ENCODE measurements at places on chromosomes 4 and X.
A peak's percentile ranks its signal among the peaks of the same experiment; 100 is the strongest.

DNA sequence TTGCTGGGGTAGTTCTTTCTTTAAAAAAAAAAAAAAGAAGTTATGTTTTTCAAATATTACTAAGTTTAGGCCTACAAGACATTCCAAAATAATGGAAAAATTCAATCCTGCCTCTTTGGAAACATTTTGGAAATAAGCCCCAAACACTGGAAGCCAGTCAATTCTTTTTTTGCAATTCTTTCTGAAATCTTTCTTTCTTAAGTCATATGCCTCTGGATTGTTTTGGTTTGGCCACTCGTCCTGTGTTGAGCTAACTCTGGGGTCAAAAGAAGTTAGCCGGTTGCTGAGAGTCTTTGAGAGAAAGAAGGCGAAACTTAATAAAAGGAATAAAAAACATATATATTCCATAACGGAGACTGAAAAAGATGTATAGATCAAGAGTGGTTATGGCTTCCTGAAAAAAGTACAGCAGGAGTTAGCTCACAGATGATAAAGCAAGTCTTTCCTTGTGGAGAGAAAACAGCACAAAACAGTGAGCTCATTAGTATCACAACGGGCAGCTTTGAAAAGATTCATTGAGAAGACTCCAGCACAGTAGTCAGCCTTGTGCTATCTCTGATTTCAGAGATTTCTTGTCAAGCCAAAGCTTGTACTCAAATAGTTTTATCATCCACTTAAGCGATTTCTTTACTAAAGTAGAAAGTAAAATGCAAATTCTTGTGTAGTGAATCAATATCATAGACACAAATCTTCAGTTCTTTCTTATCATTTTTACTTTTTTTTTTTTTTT is 64.8 kb downstream of the PLS3 start:
- DNase-seq = no peak

DNA sequence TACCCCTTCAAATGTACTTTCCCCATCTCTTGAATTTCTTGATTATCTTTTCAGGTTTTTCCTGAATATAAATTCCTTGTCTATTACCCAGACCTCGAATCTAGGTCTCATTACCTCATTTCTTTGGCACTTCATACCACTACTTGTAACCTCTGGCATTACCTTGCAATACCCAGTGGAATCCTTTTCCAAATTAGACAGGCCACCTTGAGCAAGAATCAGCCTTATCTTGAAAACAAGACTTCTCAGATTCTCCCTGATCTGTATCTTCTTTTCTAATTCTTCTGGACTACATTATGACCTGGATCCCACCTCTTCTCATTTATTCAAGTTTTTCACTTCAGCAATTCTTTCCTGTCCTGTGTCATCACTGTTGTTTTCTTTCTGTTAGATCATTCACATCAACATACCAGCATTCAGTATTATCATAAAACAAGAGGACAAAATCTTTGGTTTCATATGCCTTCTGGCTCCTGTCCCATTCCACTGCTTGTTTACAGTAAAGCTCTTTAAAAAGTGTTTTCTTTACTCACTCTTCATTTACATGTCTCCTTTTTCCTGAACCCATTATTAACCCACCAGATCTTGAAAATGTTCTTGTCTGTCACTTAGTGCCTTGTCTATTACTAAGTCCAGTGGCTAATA is 275.6 kb upstream of the HS3ST1 start:
- DNase-seq = no peak

- DNase-seq = no peak
Measured at GRCh38 chrX:152641256-152641875, 3.7 kb downstream of the GABRQ start.

DNA sequence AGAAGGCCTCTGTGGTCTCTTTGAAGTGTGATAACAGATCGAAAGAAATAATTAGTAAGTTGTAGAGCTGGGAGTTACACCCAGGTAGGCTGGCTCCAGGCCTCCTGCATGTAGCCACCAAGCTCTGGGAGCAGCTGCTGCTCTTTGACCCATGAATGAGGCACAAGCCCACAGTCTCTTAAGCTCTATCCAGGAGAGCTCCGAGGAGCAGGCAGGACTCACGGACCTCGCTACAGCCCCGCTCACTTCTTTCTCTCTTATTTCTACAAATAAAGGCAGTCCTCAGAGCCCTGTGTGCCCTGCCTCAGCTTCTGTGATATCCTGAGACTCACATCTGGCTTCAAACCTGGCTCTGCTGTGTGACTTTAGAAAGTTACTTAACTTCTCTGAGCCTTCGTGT is 86.9 kb downstream of the EVC start:
- no peak for DNase-seq

DNA sequence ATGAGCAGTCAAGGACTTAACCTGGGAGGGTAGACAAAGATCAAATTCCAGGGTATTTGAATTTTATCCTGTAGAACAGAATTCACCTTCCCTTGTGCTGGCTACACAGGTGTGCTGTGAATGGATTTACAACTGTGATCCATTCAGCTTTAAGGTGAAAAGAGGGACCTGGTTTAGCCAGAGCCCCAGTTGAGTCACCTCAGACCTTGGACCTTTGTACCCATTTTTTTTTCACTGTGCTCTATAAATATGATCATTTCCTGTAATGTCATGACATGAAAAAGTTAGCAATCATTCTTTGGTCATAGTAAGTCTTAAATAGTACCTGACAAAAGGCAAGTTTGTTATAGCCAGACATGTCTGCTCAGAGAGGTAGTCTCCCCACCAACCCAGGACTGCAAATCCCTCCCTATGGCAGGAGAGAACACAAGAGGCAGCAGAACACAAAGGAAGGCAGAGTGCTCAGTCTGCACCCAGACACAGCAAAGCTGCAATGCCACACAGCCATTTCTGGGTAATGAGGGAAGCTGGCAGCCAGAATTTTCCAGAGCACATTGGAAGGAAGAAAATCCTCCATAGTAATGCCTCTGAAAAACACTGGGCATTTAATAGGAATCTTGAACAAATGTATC is 77.9 kb downstream of the CXXC4 start:
- peak; percentile 47 for DNase-seq

- DNase-seq = no peak
Measured at GRCh38 chr4:35175894-35176293, 1068.4 kb downstream of the ARAP2 start.

DNA sequence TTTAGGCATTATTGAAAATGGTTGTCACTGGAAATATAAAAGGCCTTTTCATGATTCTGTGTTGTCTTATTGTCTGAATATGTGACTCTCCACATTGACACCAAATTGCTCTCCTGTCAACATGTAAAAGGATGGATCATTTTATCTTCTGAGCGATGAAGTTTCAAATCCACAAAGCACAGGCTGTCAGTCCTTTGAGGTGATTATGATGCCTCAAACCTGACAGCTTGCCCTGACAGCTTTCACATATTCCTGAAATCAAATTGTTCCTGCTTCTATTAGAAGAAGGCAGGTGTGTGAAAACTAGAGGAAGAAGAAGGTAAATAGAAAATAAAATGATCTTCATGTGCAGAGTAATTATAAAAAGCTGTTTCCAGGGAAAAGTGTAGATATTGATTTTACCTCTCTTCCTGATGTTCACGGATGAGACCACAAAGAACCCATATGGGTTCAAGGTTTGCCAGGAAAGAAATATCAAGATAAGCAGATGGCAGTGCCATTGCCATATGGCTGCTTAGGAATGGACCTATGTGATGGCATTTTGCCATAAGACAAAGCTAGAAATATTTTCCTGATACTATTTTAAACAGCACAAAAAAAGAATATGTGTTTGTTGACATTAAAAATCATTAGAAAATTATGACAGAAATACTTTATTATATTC is 1006.3 kb upstream of the AGA start:
- DNase-seq = no peak

GRCh38 chr4:8033829-8034528 is 94.3 kb upstream of the AFAP1 start:
- DNase-seq = no peak

- DNase-seq = no peak
Measured at GRCh38 chr4:94488670-94489069, 36.9 kb downstream of the PDLIM5 start.

- no peak for DNase-seq
Measured at GRCh38 chr4:106162278-106162677, 153.7 kb downstream of the TBCK start.

DNA sequence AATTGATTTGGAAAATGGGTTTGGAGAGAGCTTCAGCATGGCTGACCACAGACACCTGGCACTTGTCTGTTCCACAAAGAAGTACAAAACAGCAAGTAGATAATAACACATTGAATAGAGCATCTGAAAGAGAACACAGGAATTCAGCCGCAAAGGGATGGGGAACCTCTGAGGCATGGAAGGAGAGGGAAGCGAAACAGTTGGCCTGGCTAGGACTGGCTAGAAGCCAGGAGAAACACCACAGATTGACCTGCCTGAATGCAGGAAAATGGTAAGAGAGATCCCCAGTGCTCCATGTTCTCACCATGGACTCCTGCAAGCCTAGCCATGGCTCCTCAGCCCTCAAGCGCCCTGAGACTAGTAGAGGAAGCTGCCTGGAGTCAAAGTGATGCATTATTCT is 169.7 kb upstream of the SH3RF1 start:
- DNase-seq = no peak

- DNase-seq = peak; percentile 45
Measured at GRCh38 chr4:78661921-78662521, 110.5 kb downstream of the ANXA3 start.

DNA sequence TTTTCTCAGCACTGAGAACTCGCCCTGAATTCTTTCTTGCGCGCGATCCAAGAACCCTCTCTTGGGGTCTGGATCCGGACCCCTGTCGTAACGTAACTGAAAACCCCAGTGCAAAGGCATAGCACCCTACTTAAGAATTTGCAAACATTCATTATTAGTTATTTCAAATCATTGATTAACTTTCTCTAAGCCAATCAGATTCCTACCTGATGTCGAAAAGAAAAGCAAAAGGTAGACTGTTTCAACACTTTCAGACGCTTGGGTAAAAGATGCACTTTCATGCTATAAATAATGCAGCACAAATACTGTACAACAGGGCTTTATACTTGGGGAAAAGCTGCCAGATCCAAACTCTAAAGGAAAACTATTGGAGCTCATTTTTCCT is 817 bp upstream of the WDR19 start:
- DNase-seq = no peak

DNA sequence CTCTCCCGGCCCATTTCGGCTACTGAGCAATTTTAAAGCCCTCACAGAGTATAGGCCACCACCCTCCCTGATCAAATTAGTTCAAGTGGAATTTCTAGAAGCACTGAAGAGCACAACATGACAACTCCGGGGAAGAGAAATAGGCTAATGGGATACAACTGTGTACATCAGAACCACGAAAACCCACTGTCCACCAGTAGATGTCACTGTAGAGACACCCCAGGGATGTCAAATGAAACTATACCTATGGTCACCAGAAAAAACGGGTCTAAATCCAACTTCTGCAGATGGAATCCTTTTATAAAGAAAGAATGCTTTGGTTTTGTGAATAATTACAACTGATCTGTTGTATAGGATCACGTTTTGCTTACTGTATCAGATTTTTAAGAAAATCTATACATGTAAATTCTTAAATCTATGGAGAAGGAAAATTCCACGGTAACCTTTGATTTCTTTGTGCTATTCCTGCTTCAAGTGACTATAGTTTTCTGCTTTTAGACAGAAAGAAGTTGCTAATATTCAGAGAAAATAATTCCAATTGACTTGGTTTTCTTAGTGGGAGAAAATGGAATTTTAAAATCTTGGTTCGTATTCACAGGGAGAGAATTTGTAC is 29.5 kb upstream of the MAP3K15 start:
- DNase-seq = peak; percentile 71

DNA sequence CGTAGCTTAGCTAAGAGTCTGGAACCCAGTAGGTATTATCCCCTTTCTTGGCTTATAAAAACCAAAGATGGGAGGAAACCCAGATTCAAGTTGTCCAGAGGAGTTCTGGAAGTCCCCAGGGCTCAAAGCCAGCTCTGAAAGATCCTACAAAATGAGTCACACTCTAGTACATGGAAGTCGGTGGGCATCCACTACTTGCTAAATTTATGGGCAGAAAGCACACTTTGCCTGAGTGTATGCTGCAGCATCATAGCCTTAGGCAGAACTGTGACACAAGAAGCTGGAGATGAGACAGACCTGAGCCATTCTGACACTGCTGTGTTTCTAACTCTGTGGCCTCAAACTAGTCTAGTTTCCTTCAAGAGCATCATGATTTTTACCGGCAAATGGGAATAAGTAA is 429.3 kb downstream of the AFF2 start:
- DNase-seq = no peak

- DNase-seq = no peak
Measured at GRCh38 chrX:55801811-55802210, 84.3 kb downstream of the RRAGB start.

- DNase-seq = no peak
Measured at GRCh38 chr4:11542952-11543351, 114.3 kb upstream of the HS3ST1 start.

- no peak for DNase-seq
Measured at GRCh38 chr4:162151386-162151785, 12.4 kb downstream of the FSTL5 start.

GRCh38 chrX:121389976-121390714 is 342.7 kb downstream of the GLUD2 start:
- DNase-seq = peak; percentile 24

- no peak for DNase-seq
Measured at GRCh38 chrX:71514367-71515037, 18.4 kb upstream of the OGT start.

DNA sequence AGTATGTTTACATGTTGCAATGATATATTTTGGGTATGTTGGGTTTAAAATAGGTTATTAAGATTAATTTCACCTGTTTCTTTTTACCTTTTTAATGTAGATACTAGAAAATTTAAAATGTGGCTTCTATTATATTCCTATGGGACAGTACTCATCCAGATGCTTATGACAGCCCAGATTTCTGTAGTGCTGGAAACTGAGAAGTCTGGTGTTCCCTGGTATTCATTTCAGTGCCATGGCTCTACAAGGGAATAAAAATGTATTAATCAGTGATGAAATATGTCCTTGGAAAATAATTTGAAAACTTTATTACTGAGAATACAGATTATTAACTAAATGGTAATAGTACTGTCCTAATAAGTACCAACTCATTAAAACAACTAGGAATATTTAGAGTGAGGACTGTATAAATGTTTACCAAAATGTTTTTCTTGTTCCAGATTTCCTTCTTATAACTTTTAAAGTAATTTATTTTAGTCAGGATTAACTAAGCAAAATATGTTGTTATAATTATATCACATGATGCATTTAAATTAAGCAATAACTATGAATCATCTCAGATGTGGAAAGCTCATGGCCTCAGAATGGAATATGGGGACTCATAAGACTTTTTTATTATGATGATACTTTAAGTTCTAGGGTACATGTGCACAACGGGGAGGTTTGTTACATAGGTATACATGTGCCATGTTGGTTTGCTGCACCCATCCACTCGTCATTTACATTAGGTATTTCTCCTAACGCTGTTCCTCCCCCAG is 25.3 kb downstream of the ARHGAP24 start:
- no peak for DNase-seq

- DNase-seq = no peak
Measured at GRCh38 chr4:71470524-71470923, 131.7 kb downstream of the SLC4A4 start.

DNA sequence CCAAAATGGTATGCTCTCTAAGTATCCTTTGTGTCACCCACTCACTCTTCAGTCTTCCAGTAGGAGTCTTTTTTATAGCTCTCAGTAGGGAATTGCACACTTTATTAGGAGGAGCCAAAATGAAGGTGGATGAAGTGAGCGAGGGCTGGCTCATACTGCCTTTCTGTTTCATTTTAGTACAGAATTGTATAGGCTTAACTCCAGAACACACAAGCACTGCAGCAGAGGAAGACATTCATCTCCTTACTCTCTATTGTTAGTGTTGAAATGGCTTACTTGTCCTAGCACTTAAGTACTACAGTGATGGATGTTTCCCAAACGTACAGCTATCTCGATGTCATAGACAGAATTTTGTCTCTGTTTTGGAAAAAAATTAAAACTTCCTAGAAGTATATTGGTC is 327.3 kb upstream of the ATOH1 start:
- no peak for DNase-seq
